Stimulated activated CD4-positive, alpha-beta T cell treated with anti-CD3 and anti-CD28 coated beads, Interleukin-15, amount 100 ng/mL, for 1 hour (primary cell): ENCODE measurements at places on chromosomes 13 and 19.

DNA sequence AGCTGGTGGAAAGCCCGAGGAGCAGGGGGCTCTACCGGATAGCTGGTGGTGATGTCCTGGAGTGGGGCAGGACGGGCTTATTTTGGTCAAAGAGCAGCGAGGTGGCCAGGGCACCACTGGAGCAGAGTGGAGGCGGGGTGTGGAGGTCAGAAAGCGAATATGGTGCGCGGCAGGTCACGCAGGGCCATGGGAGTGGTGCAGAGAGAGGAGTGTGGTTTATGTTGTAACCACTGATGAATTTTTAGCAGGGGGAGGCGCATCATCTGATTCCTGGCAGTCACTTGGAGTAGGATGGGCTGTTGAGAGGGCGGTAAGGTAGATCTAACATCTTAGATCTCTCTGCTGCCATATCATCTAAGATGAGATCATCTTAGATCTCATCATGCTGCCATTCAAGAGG lies 1.4 kb upstream of the ZNF414 start:
- DNase-seq = peak; percentile 25

- DNase-seq = no peak
Observed at GRCh38 chr13:70894258-70894657, 786.0 kb upstream of the KLHL1 start.

GRCh38 chr19:16934489-16934888 lies 45.7 kb downstream of the F2RL3 start:
- no peak for DNase-seq

- DNase-seq = no peak
Observed at GRCh38 chr13:34156841-34157365, 339.0 kb downstream of the RFC3 start.

DNA sequence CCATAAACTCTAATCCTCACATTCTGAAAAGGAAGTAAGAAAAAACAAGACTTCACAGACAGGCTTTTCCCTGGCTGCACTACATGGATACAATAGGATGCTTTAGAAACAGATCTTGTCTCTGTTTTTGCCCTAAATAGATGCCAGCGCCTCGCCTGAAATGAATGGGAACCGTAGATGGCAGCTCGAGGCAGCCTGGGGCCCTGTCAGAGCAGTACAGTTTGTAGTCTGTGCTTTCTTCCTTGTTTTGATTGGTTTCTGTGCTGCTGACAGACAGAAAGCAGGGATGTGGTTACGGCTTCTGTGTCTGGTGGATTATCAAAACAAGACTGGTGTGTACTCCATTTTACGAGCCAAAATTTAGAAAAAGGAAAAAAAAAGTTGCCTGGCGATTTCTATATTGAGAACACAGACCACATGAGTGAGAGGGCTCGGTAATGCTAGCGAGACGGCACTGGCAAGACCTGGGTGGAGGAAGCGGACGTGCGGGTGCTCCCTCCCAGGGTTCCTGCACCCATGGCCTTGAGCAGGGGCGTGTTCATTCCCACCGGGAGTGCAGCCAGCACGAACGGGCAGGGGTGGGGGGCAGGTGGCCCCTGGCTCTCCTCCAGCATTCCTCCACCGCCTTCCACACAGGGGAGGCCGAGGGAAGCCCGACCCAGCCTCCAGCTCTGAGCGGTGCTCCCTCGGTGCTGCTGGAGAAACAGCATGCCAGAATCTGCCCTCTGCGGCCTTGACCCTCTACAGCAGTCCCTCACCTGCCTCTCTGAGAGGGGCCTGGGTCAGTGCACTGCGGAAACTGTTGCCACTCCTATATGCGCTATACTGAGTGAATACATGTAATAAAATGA lies 37.6 kb upstream of the C1QTNF9 start:
- no peak for DNase-seq

- no peak for DNase-seq
Observed at GRCh38 chr13:84443463-84443862, 561.2 kb upstream of the SLITRK1 start.

DNA sequence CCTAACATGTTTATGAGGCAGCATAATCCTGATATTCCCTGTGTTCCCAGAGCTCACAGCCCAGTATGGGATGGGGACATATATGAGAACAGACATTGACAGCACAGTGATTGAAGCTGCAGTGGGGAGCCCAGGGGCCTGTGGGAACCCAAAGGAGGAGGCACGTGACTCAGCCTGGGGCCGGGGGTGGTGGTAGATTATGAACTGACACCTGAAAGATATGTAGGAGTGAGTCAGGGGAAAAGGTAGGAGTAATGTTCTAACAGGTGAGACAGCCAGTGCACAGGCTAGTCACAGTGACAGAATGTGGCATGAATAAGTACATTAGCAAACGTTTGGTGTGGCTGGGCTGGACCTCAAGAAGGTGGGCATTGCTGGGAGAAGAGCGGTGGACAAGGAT lies 29.0 kb downstream of the CKM start:
- DNase-seq = no peak

GRCh38 chr19:58355215-58355796 lies 2.0 kb upstream of the A1BG start:
- DNase-seq = no peak

- no peak for DNase-seq
Observed at GRCh38 chr13:111952814-111953213, 114.1 kb upstream of the SOX1 start.
